ENCODE measurements at places on chromosomes 3 and 15.

DNA sequence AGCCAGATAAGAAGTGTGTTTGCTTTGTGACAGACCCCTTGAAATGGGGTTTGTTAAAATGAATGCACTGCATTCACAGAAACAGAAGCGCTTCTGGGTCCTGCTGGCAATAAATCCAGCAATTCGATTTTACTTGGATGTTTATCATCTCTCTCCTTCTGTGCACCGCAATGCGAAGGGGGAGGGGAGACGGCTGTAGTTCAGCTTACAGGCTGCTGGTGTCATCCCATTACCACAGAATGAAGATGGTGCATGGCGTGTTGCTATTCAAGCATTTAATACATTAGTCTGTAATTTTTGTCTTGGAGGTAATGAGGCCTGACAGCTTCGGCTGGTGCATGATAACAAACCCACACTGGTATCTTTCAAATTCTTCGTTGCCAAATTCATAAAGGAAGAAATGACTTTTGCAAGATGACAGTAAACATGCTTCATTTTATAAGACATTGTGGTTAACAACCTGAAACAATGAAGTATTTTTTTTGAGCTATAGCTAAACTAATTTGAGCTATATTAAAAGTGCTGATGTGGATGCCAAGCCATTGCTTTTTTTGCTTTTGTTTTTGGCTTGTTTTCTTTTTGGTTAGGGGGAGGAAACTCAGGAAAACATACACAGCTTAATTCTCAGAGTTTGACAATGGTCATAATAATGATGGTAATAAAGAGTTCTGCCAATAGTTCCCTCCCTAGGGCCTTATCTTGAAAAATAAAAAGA is 418.3 kb downstream of the OTOL1 start:
- no peak for DNase-seq

DNA sequence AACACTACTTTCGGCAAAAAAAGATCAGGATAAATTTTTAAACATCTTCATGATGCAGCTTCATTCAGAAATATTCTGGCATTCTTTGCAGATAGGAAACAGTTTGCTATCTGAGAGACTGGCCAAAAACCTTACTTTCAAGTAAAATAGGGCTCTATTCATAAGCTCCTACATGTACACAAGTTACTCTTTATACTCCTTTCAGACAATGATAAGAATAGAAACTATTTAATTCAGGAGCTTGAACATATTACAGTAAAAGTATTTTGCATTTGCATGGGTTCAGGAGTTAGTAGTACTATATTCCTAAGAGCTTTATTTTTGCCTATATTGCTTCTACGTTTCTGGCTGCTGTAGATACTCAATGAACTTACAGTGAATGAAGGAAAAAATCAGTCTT is 70.5 kb downstream of the PLOD2 start:
- no peak for DNase-seq

DNA sequence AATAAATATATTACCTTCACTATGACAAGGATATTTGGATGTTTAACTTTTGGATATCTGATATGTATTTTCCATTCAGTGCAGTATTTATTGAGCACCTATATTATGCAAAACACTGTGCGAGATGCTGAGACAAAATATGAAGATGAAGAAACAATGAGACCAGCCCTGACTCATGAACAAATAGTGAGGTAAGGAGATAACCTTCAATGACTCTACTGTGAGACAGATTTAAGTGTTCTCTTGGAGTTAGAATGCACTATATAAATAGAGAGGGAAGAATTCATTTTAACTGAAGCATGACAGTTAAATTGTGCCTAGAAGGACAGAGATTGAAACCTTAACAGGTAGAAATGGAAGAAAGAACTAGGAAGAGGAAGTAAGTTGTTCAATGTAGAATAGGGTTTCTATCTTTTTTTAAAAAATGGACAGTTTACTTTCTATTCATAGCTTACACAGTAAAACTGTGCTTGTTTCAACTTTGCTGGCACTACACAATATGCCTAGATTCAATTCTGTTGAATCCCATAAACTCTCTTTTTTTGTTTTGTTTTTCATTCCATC is 124.2 kb downstream of the ZBTB20 start:
- DNase-seq, result no peak

DNA sequence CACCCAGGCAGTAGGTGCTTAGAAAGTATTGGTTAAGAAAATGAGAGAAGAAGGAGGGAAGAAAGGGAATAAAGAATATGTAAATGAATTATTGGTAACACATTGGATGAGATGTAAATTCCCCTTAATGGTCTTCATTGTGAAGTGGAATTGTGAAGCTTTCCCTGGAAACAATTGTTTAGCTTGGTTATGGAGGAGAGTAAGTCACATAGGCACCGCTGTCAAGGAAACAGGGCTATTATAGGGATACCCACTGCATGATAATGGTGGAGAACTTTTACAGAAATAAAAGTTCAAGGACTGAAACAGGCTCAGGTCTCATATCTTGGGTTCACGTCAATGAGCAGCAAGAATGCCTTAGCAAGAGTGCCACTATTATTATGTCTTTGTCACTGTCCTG is 9.5 kb downstream of the SYNPR start:
- DNase-seq, result no peak

DNA sequence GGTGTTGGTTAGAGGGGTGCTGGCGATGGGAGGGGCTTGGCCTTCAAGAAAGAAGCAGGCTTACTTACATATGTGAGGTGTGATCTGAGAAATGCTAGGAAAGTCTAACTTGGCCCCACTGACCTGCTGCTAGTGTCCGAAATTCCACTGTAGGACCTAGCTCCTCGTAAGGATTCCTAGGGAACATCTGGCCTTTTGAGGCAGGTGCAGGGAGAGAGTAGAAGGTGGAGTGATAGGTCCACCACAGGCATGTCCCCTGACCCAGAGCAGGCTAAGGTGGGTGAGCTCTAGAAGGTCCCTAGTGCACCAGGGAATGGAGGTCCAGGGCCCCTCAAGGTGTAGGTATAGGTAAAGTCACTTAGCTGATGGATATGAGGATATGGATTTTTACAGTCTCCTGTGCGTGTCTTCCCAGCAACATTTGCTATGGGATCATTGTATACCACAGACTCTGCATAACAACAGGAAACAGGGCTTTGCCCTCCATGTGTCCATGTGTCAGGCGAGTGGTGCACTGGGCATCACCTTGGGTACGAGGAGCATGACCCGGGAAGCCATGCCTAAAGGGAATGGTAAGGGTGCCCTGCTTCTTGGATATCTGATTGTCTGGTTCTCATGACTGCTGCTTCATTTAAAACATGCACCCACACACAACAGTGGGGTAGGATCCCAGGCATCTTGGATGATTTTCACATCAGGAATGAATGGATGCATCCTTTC is 32.6 kb downstream of the POMGNT2 start:
- no peak for DNase-seq

GRCh38 chr3:59866076-59866475 is 816.3 kb upstream of the CFAP20DC start:
- no peak for DNase-seq

- DNase-seq, result no peak
These were observed 499.6 kb upstream of the KCNMB2 start for GRCh38 chr3:178036451-178037144.

DNA sequence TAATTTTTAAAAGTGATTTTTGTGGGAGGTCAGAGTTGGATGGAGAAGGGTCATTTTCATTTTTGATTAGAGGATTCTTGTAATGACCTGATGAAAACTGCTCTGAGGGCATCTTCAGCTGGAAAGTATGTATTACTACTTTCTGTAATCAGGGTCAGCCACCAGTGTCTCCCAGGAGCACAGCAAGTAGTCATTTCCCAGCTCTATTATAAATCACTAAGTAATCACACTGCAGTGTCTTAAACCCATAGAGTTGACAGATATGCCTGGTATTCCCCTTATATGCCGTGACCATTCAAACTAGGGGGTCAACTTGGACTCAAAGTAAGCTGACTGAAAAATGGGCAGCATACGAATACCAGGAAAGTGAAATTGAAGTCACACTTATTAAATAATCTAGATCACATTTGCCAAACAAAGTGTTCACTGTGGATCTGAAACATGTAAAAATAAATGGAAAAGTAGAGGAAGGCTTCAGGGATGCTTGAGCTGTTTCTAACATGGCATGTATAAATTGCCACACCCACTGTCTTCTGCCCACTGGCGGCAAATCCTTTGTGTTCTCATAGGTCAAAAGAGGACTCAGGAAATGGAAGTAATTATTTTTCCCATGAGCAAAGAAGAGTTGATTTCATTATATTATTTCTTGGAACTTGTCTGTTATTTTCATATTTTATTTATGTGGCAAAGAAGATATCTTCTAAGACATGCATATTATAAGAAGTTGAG is 105.7 kb downstream of the MBNL1 start:
- no peak for DNase-seq

GRCh38 chr15:100879061-100879463 is 569 bp upstream of the ALDH1A3 start:
- no peak for DNase-seq

GRCh38 chr3:154059833-154060232 is 61.4 kb upstream of the ARHGEF26 start:
- no peak for DNase-seq

- DNase-seq, result no peak
These were observed 22.9 kb downstream of the PDIA5 start for GRCh38 chr3:123089611-123090331.

- no peak for DNase-seq
These were observed 246.9 kb upstream of the TLE3 start for GRCh38 chr15:70344666-70345065.

- DNase-seq, result no peak
These were observed 541.0 kb downstream of the PLOD2 start for GRCh38 chr3:145620002-145620401.

GRCh38 chr15:73244333-73244732 is 124.4 kb downstream of the HCN4 start:
- DNase-seq, result no peak

DNA sequence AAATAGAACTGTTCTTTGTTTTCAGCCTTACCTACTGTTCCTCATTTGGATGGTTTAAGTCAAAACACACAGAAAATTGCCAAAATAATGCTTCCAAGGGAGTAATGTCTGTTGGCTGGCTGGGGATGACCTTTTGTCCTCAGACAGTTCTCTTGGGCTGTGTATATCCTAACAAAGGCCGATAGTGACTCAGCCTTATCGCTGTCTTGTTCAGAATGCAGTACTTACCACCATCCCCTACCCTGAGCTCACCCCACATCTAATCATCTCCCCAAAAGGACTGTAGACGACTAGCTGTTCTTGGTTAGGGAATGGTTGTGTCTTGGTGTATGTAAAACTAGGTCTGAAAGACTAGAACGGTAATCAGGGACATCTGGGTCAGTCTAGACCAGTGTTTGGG is 35.0 kb downstream of the RAB11A start:
- DNase-seq, result no peak

GRCh38 chr3:159982442-159982974 is 6.1 kb upstream of the IL12A start:
- no peak for DNase-seq

DNA sequence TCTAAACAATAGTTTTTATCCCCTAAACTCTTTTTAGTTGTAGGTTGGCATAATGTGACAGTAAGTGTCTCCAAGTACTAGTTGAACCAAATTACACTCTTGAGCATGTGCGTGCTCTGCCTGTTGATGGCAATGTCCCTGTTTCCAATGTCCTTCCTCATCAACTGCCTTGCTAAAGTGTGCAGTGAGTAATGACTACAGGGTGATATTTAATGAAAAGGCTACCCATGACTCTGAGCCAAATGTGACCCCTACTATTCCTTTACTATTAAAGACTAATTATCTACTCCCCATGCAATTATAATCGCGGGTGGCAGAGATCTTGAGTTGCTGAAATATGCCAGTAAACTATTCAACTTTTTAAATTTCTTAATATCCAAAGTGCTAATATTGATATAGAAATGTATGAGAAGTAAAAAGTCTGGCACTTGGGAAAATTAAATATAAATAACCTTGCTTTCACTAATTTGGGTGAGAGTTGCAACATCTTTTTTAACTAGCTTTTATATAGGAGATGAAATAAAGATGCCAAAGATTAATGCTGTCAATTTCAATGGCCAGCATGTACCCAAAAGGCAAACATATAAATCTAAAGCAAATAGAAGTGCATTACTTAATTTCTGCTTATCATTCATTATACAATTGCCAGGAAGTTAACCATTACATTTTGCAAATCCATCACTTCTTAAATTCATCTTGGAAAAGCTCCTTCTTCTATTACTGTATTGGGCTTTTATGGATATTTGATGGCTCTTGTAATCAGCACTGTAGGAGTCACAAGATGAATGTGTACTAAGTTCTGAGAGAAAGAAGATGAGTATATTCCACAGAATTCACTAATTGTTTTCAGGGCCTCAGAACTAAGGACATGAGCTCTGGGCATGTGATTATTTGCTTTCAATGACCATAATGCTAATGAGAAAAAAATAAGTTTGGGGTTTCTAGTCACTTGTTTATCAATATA is 518.2 kb upstream of the NAALADL2 start:
- no peak for DNase-seq

Measured in activated gamma-delta T cell treated with Interleukin-2 at 50 U/mL for 16 hours (primary cell).